ENCODE measurements at places on chromosomes 5 and 9. TPM values are rescaled to one million over a fixed set of nuclear protein-coding genes. Genes with fewer than 3 reads are reported as not detected.

The PCDHA4 gene
- total RNA-seq = 0.20 TPM

The DPYSL3 gene
- total RNA-seq = 5.1 TPM

The RPL35 gene
- 1,741 TPM for total RNA-seq

The TNC gene
- 56.6 TPM for total RNA-seq

The TTC23L gene
- total RNA-seq = not detected

The RARS1 gene
- 73.4 TPM for total RNA-seq

The SLC6A7 gene
- not detected for total RNA-seq

The PCDHGA7 gene
- total RNA-seq = 1.6 TPM

DNA sequence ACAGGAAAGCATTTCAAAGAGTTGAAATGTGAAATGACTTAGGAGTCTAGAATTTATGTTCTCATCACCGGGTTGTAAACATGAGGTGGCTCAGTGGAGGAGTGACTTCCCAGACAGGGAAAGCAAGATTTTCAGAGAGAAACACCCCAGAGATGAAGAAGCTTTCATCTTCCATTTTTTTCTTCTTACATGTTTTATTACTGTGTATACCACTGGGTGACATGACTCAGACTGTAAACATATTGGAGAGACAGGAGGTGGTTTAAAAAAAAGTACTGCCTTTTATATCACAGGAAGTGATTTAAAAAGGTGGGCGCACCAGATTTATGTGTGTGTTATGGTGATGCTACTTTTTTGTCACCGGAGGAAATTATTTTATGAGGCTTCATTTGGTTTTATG is 209.1 kb upstream of the TUT7 start:
- ATAC-seq = no peak

DNA sequence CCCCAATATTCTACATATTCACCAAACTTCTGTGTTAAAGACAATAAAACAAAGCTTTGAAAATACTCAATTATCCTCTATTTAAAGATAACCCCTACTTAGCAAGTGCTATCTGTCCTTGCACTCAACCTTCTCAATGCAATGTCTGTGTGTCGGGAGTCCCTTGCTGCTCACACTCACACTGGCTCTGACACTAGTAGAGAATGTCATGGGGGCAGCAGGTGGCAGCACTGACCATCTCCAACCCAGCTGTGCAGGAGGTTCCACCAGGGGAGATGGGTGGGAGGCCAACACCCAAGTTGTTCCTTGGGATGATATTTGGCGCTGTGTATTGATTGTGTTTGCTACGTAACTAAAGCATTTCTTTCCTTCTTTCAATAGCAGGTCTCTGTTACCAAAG is 59.4 kb upstream of the SIMC1 start:
- ATAC-seq = no peak

GRCh38 chr9:6121707-6122106 is 93.9 kb upstream of the IL33 start:
- no peak for ATAC-seq

GRCh38 chr5:107203243-107203642 is 467.5 kb downstream of the EFNA5 start:
- ATAC-seq = no peak

- no peak for ATAC-seq
Observed at GRCh38 chr5:9082996-9083395, 462.9 kb downstream of the SEMA5A start.

- peak; percentile 72 for ATAC-seq
Observed at GRCh38 chr5:96743065-96743768, 64.5 kb downstream of the ERAP1 start.

DNA sequence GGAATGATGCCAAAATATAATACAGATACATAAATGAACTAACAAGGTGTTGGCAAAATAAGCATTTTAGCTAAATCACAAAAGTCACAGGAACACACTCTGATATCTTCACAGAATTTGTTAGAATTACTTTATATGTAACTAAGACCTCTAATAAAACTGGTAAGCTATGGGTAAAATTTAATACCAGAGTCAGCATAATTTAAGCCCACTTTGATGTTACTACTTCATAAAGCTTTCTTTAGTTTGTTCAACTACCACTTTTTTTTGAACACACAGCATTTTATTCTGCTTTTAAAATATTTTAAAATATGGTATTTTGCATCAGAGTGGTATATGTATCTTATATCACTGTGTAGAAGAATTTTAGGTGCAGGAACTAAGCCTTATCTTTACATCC is 19.9 kb downstream of the PAIP1 start:
- ATAC-seq = no peak

GRCh38 chr5:155605920-155606319 is 592.4 kb downstream of the KIF4B start:
- no peak for ATAC-seq

GRCh38 chr9:136336156-136336870 is 9.0 kb downstream of the GPSM1 start:
- no peak for ATAC-seq

DNA sequence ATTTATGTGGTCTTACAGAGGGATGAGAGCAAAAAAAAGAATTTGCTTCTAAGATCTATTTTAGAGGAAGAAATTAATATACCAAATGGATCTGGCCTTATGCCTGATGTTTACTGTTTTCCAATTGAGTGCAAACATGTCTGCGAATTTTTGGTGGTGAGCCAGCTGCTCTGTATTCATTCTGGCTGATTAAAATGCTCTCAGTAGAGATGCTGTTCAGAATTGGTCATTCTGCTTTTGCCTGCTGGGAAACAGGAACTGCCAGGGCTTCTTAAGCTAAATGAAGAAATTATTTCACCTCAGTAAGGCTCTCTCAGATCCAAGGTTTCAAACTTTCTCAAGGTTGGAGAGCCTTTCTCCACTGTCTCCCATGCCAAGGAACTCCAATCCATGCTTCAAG is 132.0 kb upstream of the SV2C start:
- ATAC-seq = no peak

DNA sequence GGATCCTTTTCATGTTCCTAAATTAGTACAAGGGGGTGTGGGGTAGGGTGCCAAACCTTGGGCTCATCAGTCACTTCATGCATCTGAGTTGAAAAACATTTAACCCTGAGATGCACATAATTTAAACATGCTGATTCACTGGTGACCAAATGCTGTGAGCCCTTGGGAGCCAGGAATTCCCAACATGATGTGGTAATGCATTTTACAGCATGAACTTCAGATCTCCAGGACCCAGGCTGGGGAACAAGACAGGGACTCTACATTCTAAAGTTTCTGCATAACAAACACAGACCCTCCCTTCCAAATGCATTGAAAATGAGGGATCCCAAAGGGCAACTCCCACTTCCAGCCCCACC is 322.2 kb downstream of the NDUFS4 start:
- ATAC-seq = no peak

DNA sequence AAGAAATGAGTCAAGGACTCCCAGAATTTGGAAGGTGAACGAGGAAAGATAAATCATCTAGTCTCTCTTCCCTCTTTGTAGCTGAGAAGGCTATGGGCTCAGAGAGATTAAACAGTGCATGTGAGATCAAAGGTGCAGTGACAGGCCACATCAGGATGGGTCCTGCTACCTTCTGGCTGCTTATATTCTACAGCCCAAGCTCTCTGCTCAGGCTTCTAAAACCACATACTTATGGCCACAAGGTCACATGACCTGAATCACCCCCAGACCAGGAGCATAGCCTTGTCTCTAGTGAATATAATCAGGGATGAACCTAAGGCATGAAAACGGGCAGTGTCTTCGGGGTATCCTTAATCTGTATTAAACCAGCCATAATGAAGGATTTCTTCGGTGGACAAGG is 158.9 kb downstream of the SEMA5A start:
- ATAC-seq = no peak

- ATAC-seq = peak; percentile 40
Observed at GRCh38 chr5:133932441-133933168, 35.8 kb downstream of the C5orf15 start.

- ATAC-seq = no peak
Observed at GRCh38 chr9:68574150-68574549, 33.5 kb upstream of the TMEM252 start.

DNA sequence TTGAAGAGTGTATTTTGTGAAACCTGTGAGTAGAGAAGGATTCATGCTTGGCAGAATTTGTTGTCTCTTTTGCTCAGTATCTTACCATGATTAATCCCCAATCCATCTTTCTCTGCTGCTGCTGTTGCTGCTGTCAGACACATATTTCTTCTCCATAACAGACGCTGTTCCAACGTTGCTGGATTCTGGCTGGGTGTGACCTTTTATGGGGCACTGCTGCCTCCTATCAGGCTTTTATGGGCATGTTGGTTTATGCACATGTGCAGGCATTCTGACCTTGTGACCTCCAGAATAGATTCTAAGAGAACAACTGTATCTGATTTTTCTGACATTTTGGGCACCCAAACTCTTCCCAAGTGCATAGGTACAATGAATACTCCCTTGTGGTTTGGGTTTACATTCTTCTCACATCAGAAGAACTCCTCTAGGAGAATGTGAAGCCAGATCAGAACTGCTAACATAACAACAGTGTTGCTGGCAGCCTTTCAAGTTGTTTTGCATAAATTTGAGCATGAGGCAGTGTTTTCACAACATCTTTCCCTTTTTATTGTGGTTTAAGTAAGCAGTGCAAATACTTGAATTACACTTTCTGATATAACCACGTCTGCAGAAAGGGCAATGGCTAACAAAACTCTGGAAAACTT is 9.2 kb upstream of the ISL1 start:
- no peak for ATAC-seq

GRCh38 chr5:131316026-131316425 is 52.2 kb downstream of the CDC42SE2 start:
- no peak for ATAC-seq
